Activated T-helper 17 cell treated with anti-CD3 and anti-CD28 coated beads, Interleukin-2, amount 50 U/mL, for 72 hours (primary cell): ENCODE measurements at places on chromosomes 7 and 10.

DNA sequence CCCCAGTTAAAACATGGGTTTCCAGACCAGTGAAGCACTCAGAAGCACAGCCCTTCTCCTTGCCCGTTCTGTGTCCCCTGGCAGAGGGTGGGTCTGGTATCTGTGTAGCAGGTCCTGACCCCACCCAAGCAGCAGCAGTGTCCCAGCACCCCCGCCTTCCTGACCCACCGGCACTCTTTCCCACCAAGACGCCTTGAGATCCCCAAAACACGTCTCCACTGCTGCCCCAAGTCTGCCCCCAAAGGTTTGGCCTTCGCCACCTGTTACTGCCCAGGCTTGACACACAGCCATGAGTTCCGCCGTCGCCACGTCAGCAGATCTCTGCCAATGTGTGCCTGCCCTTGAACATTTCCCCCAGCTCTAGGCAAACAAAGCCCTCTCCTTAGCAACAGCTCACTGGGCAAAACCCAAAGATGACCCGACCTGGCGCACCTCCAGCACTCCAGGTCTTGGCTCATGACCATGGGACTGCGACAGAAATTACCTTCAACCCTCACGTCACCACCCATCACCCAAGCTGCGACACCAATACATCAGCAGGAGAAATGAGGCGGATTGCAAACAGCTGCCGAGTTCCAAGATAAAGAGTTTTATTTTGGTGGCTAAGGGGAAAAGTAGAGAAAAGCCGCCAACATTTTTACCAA, 75.6 kb downstream of the CTBP2 start:
- no peak for ATAC-seq

DNA sequence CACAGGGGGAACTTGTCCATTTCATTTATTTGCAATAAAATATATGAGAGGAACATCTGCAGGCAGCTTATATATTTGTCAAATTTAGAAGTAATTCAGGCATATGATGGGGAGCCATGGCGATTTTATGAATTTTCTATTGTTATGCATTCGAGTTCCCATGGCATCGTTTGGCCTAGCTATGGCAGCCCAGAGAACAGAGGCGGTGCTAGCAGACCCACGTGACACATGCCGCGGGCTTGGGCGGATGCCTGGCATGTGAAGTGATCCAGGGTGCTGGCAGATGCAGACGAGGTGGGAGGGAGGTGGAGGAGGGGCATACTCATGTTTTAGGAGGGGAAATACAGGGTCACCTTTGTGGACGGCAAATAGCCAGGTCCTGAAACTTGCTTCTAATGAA, 560.0 kb upstream of the GALNT17 start:
- no peak for ATAC-seq

GRCh38 chr7:76269895-76270294, 32.6 kb upstream of the HSPB1 start:
- ATAC-seq: no peak

DNA sequence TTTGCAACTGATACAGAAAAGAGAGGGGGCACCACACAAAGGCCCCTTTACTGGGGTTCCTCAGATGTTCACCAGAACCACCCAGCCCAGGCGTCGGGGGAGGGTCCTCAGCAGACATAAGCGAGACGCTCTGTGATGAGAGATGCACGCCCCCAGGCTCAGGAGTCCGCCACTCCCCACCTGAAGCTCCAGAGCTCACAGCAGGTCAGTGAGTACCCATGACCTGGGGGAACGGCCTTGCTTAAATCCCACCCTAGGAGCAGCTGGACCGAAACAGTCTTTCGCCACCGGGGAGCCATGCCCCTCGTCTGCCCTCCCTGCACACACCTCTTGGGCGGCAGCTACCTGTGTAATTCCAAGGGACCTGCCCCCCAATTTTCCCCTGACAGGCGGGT, 2.8 kb downstream of the CRYGN start:
- no peak for ATAC-seq

- no peak for ATAC-seq
Measured at GRCh38 chr10:119337223-119337622, 129.9 kb downstream of the GRK5 start.

DNA sequence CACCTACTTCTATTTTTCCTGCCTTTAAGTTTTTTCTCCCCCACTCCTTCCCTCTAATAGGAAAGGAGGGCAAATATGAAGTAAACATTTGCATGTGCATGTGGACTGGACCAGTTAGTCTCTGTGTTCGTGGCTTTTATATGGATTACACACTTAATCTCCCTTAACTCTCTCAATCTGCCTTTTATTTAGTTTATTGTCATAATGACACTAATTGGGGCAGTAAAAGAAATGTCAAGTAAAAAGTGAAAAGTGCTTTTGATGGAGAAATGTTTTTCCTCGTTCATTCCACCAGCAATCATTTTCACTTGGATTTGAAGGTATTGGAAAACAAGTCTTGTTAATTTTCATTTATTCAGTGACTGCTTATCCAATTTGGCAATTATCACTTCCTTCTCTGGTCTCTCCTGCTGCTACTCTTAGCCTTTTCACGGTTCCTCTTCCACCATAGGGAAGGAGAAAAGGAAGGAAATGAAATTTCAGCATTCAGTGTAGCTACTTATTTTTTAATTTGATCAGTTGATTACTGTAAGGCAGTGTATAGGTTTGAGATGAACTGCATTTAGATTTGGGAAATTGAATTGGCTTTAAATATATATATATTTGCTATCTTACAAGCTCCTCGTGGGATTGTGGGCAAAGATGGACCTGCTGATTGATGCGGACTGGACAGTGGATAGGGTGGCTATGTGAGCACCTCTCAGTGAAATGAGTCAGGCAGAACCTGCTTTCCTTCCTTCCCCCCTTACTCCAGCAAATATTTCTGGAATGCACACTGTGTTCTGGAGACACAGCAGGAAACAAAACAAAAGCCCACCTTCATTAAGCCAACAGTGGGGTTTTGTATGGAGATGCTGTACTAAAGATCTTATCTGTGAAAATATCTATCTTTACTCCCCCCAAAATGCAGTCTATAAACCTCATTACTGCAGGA, 77.5 kb downstream of the LRRC4 start:
- no peak for ATAC-seq

DNA sequence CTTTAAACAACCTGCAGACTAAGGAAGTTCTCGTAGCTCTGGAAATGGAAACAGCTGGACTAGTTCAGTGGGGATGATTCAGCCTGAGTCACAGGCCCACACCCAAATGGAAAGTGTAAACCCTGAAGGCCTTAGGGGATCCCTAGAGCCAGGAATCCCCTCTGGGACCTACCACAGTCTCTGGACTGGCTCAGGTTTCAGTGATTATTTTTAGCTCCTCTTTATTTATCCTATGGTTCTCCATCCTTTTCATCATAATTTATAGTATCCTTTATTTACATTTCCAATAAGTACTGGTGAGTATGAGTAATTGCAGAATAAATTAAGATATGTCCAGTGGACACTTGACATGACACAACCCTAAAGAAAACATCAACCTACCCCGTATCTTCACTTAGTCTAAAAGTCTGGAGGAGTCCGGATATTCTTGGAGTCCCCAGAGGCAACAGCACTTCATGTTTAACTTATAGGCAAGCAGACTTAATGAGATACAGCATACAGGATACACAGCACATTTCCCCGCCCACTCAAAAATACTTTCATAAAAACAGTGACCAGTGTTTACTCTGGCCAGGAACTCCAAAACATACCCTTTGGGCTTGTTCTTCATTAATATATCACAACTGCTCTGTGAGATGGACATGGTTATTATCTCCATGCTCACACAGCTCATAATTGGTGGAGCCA, 28.4 kb upstream of the SEMA3E start:
- no peak for ATAC-seq

DNA sequence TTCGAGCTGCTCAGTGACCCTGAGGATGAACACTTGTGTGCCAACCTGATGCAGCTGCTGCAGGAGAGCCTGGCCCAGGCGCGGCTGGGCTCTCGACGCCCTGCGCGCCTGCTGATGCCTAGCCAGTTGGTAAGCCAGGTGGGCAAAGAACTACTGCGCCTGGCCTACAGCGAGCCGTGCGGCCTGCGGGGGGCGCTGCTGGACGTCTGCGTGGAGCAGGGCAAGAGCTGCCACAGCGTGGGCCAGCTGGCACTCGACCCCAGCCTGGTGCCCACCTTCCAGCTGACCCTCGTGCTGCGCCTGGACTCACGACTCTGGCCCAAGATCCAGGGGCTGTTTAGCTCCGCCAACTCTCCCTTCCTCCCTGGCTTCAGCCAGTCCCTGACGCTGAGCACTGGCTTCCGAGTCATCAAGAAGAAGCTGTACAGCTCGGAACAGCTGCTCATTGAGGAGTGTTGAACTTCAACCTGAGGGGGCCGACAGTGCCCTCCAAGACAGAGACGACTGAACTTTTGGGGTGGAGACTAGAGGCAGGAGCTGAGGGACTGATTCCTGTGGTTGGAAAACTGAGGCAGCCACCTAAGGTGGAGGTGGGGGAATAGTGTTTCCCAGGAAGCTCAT, 1.1 kb downstream of the DDIT4 start:
- no peak for ATAC-seq

DNA sequence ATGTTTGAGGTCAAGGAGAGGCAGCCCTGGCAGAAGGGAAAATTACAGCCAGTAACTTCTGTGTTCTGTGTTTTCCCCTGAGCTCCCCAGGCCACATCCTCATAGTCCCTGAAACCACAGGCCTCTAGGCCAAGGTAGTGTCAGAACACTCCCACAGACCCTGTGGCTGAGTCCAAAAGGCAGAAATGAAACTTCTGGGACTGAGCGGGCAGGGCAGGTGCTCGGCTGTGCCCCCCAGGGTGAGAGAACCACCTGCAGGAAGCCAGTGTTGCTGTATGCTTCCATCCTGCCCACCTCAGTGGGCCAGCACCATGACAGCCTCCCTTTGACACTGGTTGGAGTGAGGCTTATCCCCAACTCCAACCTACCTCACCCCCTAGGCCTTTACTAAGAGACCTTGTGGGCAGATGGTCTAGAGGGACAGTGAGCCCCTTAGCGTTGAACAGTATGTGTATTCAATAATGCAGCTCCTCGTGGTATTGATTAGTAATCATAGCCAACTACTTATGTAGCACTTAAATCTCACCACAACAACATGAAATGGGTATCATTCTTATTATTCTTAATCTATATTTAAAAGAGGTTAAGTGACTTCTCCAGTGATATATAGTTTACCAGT, 30.3 kb downstream of the PIK3CG start:
- peak; percentile 90 for ATAC-seq

DNA sequence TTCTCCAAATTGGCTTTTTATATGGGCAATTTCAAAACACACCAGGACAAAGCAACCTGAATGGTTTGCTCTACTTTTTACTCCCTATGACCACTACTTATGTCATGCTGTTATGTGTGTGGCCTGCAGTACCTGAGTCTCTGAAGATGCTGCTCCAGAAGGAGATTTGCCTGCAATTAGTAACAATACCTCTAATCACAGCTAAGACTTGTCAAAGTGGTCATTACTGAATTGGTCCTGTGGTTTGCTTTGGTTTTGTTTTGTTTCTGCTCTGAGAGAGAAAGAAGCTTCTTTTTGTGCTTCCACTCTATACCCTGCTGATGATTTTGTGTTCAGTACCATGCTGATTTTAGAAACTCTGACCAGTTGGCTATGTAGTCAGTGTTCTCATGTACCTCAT, 25.5 kb downstream of the HGF start:
- ATAC-seq: no peak

DNA sequence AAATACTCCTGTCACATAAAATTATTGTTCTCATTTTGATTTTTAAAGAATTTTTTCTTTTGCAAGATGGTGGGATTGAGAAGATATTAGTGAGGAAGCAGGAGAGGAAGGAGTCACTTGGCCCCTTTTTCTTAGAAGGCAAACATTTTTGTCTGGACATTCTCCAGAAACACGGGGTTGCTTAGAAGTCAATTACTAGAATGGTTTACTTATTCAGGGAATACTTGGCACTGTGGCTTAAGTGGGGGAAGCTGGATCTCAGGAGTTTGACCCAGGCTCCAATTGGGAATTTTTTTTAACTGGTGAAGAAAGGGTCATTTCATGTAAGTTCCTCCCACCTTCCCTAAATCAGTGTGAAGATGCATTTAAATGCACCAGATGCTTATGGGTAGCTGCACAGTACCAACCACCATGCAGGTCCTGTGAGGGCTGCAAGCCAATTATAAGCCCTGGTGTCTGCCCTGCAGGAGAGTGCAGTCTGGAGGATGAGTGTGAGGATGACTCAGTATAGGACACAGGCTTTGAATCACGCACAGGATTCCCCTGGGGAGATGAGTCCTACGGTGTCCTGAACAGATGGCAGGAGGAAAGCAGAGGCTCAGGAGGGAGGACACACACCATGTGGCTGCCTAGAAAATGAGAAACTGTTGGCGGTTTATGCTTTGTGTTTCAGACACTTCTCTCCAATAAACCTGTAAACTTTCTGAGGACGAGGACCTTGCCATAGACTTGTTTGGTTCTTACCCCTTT, 299.1 kb downstream of the PLXNA4 start:
- peak; percentile 42 for ATAC-seq

- peak; percentile 93 for ATAC-seq
Measured at GRCh38 chr7:155962191-155962967, 150.1 kb upstream of the SHH start.

DNA sequence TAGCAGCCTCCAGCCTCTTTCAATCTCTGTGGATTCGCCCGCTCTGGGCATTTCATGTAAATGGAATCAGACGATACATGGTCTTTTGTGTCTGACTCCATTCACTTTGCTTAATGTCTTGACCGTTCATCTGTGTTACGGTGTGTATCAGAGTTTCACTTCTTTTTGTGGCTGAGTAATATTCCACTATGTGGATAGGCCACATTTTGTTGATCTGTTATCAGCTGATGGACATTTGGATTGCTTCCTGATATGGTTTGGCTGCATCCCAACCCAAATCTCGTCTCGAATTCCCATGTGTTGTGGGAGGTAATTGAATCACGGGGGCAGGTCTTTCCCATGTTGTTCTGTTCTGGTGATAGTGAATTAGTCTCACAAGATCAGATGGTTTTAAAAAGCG, 109.0 kb downstream of the LHPP start:
- ATAC-seq: no peak

DNA sequence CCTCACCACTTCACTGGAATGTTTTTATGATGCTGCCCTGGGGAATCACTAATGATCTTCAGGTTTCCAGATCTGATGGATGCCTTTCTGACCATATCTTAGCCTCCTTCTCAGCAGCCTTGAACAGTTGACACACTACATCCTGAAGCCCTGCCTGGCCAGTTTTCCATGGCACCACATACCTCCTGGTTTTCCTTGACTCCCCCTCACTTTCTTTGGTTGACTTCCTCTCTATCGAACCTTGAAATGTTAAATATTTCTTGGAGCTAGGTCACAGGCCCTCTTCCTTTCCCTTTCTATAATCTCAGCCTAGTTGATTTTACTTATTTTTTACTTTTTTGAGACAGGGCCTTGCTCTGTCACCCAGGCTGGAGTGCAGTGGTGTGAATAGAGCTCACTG, 108.8 kb upstream of the CDK1 start:
- no peak for ATAC-seq

DNA sequence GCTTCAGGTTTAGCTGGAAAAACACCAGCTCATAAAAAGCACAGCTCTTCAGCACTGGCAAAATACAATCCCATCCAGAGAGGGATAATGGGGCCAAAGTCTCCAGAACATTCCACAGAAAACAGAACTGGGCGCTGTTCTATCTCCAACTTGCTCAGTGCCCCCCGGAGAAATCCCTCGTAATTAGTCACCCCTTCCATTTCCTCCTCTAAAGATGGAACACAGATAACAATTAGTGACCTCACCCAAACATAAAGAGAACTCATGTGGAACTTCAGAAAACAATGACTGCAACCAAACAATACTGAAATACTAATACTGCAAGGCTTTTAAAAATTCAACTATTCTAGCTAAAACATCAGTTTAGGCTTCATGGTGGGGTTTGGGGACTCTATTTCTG, 46.3 kb downstream of the KIAA1549 start:
- no peak for ATAC-seq
